ENCODE measurements at places on chromosomes 3 and 15. TPM values are rescaled to one million over a fixed set of nuclear protein-coding genes. Genes with fewer than 3 reads are reported as not detected.

DNA sequence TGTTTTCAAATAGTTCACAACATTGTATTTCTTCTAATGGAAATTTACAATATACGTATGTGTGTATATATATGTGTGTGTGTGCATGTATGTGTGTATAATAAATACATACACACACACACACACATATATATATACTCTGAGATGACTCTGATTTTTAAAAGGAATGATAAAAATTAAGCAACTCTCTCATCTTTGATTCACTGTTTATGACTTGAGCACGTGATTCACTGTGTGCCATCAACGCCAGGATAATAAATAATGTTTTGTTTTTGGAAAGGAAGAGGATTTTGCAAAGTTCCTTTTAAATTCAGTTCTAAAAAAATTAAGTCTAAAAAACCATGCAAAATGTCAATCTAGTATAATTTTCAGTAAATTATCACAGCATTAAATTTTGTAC is 132.4 kb downstream of the P3H2 start:
- no peak for DNase-seq

DNA sequence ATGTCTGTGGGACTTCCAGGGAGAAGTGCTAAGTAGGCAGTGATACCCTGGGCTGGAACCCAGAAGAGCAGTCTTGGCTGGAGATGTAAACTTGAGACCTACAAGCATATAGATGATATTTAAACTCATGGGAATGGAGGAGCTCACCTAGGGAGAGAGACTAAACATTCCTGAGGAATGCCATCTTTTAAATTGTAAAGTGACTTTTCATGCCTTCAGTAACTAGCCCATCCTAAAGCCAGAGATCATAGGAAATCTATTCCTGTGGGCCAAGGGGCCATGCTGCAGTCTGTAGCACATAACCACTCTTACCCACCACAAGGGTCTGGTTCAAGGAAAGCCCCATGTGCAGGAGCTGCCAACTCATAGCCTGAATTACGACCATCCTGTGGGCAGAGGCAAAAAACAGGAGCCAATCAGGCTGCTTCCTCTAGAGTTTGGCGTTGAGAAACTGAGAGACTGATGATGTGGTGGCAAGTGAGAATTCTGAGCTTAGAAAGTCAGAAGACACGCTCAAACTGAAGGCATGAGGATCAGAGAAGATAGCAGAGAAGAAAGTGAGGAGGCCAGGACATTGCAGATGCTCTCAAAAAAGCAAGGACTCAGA is 37.5 kb downstream of the CTDSPL start:
- DNase-seq, result no peak

DNA sequence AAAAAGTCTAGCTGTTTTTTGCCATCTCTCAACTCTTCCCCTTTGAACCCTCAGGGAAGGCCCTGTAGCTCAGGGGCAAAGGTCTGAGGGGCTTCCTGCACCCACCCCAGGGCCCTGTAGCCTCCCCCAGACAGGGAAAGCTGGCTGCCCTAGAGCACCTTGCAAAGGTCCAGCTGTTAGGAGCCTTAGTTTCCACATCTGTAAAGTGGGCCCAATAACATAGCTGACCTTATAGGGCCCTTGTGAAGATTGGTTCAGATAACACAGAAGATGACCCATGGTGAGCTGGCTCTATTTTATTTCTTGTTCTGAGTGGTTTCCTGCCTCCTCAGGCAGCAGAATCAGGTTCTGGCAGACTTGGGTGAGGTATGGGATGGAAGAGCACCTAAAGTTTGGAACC is 55.2 kb upstream of the SMAD6 start:
- DNase-seq, result no peak

GRCh38 chr3:154178172-154178571 is 57.0 kb downstream of the ARHGEF26 start:
- no peak for DNase-seq

DNA sequence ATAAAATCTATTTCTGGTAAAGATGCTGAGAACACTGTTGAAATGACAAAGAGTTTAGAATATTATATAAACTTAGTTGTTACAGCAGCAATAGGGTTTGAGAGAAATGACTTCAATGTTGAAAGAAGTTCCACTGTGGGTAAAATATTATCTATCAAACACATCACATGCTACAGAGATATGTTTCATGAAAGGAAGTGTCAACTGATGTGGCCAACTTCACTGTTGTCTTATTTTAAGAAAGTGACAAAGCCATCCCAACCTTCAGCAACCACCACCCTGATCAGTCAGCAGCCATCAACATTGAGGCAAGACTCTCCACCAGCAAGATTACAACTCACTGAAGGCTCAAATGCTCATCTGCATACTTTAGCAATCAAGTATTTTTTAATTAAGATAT is 20.2 kb downstream of the TMEM39A start:
- no peak for DNase-seq

DNA sequence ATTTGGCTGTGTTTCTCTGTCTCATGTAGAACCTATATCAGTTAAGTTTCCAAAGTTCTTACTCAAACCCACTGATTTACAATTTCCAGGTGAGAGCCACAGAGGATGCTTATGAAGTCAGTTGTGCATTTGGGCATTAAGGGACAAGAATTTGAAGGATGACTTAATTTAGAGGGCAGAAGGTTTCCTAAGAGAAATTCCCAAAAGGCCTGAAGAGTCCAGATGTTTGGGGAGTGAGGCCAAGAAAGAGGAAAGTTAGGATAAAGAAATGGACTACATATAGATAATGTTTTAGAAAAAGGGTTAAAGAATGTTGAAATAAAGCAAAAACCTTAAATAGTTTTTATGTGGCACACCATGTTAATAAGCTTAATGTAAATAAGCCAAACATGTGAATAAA is 338.7 kb upstream of the GRM7 start:
- no peak for DNase-seq

- DNase-seq, result no peak
Measured at GRCh38 chr15:84684092-84684491, 26.1 kb upstream of the NMB start.

Gene THUMPD3
- polyA plus RNA-seq, result 50.0 TPM

DNA sequence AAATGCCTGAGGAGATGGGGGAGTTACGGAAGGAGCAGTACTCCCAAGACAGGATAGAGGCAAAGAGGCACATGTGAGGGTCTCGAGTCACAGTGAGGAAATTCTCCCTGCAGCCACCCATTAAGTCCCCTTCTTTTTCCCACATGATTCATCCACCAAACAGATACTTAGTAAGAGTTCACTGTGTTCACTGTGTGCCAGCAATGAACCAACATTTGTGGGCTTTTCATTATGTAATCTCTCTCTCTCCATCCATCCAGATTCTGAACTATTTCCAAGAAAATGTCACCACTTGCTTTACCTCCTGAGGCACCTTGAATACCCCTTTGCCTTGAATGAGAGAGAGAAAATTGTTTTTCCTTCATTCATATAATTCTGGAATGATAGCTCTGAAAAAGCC is 24.6 kb upstream of the LRRFIP2 start:
- no peak for DNase-seq

- DNase-seq, result no peak
Measured at GRCh38 chr3:185933374-185934173, 4.2 kb downstream of the TRA2B start.

DNA sequence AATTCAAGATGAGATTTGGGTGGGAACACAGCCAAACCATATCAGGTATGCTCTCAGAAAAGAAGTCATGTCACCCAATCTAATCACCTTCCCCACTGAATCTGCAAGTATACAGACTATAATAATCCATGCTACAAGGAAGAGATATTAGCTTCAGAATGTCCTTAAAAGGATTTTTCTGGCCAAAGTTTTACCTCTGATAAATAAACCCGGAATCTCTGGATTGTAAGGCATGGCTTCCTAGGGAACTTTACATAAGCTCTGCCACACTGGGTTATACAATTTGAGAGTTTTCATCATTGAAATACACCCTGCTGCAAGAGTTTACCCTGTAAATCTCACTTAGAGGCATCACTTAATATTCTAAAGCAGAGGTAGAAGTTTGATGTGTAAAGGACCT is 330.5 kb upstream of the KCNMB2 start:
- DNase-seq, result no peak

DNA sequence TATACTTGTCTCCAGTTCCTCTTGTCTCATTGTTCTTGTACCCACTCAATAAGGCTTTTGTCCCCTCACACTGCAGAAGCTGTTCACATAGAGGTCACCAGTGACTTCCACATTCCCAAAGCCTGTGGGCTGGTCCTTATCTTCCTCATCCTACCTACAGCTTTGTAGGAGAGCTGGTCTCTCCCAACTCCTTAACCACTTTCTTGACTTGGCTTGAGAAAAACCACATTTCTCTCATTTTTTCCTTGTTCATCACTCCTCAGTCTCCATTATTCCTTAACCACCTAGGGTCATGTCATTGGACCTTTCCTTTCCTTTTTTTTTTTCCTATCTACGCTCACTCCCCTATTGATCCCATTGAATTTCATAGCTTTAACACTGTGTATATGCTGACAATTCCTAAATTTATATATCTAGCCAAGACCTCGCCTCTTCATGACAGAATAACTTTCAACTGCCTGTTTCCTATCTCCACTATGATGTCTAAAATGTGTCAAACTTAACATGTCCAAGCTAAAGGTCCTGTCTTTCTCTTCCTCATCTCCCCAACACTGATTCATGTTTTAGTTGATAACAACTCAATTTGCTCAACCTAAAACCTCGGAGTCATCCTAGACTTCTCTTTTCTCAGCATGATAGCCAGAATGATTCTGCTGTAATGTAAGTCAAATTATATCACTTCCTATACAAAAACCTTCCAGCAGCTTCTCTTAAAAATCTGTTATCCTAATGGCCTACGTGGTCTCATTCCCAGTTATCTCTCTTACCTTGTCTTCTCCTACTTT is 49.5 kb downstream of the CEP63 start:
- no peak for DNase-seq

DNA sequence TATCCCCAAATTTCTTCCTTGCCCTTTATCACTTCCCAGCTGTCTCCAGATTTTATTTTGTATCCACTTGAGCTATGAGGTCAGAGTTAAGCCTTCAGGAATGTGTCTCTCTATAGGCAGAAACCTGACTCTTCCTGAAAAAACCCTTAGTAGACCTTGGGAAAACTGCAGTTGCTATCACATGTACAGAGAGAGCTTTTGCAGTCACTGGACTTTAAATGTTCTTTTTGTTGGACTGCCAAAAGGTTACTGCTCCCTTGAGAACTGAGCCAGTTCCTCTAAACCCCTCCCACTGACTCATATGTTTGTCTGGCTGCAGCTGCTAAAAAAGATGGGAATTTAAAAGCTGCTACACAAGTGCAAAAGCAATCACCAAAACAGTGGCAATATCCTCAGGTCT is 169.1 kb upstream of the CCDC54 start:
- peak; percentile 73 for DNase-seq

DNA sequence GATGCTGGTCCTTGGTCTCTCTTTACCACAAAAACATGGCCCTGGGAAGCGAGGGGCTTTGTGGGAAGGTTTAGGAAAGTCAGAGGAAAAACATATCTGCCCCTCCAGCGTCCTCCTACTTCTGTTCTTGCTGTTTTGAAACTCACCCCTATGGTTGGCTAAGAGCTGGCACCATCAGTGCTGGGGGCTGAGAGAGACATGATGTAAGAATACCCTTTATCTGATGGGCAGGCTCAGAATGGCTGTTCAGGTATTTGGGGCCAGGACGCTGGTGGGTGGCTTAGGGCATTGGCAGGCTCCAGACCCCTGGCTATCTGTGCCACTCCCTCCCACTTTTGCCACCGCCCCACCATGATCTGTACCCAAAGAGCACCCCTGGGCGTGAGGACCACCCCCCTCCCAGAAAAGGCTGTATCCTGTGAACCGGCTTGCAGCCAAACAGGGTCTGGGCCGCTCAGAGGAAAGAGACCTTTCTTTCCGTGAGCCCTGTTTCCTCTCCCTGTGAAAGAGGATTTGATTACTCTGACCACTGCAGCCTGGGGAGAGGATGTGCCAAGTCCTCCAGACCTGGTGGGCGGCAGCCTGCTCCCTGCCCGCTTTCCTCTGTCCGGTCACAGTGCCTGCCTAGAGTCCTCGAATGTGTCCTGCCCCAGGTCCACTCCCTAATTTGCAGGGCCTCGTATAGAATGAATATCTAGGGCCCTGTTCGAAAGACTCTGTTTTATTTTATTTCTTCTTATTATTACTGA is 61.3 kb upstream of the SLC6A6 start:
- DNase-seq, result no peak

Gene FBXW12
- 0.24 TPM for polyA plus RNA-seq

Gene CCR2
- 1.7 TPM for polyA plus RNA-seq

DNA sequence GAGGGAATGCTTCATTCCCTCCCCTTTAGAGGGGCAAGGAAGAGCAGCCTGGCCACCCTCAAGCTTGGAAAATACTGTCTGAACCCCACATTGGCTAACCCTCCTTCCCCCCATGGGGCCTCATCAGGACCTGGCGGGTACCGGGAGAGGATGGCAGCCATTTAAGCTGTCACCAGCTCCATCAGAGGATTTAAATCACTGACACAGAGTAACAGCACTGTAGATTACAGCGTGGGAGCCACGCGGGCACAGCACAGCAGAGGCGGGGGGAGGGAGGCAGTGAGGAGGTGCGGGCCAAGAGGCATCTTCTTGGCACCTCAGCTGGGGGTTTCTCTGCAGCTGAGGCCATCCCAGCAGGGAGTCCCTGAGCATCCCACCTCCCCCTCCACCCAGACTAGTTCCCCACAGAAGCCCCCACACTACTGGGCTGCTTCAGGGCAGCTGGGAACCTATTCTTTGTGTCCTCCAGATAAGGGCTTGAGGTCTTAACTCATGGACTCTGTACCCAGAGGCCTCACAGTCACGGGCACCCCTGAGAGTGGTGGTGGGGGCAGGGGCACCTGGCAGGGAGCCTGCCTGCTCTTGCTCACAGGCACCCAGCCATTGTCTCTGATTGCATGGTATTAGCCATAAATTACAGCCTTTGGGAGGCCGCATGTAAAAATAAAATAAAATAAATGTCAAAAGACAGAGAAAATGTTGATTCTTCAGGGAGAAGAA is 21.9 kb upstream of the CACNA2D2 start:
- no peak for DNase-seq

- DNase-seq, result no peak
Measured at GRCh38 chr3:20912406-20912805, 726.4 kb upstream of the SGO1 start.

DNA sequence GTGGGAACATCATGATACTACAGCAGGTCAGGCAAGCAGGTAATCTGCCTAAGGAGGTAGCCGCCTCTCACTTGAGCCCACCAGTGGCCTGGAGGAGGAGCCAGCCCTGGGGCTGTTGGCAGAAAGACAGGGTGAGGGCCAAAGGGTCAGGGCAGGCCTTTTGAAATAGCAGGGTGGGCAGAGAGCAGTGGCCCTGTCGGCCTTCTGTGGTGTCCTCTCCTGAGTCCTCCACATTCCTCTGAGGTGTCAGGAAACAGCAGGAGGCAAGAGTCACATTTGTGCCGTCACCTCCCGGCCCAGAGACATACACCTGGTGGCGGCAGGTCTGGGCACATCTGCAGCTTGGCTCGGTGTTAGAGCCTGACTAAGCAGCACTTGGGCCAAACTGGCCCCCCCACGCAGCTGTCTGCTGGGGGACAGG is 3.9 kb upstream of the BNC1 start:
- no peak for DNase-seq

DNA sequence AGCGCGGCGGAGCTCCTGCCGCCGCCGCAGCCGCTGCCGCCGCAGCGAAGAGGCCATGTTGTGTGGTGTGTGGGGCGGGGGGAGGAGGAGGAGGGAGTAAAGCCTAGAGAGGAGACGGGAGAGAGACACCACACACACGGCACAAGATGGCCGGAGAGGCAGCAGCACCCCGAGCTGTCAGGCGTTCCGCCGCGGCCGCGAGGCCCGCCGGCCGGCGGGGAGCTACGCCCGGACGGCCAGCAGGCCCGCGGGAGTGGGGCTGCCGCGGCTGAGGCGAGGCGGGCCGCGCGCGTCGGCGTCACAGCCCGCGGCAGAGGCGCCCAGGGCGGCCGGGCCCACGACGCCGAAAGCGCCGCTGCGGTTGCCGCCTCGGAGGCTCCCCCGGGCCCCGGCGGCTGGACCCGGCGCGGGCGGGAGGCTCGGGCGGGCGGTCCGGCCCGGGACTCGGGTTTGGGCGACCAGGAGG is 17.4 kb upstream of the CHD2 start:
- no peak for DNase-seq

Measured in left renal cortex interstitium (tissue), 4 donors.